Activated naive CD4-positive, alpha-beta T cell treated with anti-CD3 and anti-CD28 coated beads for 36 hours (primary cell): ENCODE measurements at places on chromosomes 16 and 17. TPM values are rescaled to one million over a fixed set of nuclear protein-coding genes. Genes with fewer than 3 reads are reported as not detected.

The ITGB4 gene
- total RNA-seq = 0.83 TPM

The MYH13 gene
- not detected for total RNA-seq

The THOC6 gene
- total RNA-seq = 41.0 TPM

The RBBP6 gene
- 64.4 TPM for total RNA-seq

The EVPL gene
- not detected for total RNA-seq

The KCNG4 gene
- total RNA-seq = not detected

The ZNF597 gene
- total RNA-seq = 1.1 TPM

The CORO6 gene
- total RNA-seq = 27.3 TPM

The STH gene
- total RNA-seq = not detected

The HBA1 gene
- not detected for total RNA-seq

The NMRAL1 gene
- total RNA-seq = 30.5 TPM

The CSH1 gene
- total RNA-seq = not detected

The USP43 gene
- 0.24 TPM for total RNA-seq

The IL17C gene
- total RNA-seq = not detected

The PRCD gene
- total RNA-seq = not detected

The RNF43 gene
- total RNA-seq = 0.38 TPM

The SPN gene
- total RNA-seq = 53.2 TPM

The NHERF1 gene
- 70.8 TPM for total RNA-seq

The CDRT15 gene
- not detected for total RNA-seq

The CDH3 gene
- total RNA-seq = 23.3 TPM
